T-helper 22 cell (primary cell): ENCODE measurements at places on chromosomes 3 and 15.

- DNase-seq: no peak
These were observed 77.1 kb upstream of the BCL6 start for GRCh38 chr3:187822402-187822801.

- DNase-seq: no peak
These were observed 37.2 kb downstream of the HMG20A start for GRCh38 chr15:77457905-77458265.

- DNase-seq: no peak
These were observed 104.8 kb upstream of the OSTN start for GRCh38 chr3:191094057-191094845.

DNA sequence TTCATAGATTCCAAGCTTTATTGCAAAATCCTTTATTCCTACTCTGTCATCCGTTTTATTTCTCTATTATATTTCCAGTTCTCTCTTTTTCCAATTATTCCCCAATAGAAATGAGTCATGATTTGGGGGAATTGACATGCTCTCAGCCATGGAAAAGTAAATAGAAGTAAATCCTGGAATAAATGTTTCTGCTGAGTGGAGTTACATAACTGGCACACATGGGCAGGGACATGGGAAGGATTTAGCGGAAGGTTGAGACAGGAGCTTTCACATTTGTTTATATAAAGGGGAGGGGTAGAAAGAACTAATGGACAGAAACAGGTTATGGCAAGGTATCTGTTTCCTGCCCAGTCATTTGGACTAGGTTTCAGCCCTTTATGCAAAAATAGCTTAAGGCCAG is 221.6 kb downstream of the PLOD2 start:
- DNase-seq: no peak

DNA sequence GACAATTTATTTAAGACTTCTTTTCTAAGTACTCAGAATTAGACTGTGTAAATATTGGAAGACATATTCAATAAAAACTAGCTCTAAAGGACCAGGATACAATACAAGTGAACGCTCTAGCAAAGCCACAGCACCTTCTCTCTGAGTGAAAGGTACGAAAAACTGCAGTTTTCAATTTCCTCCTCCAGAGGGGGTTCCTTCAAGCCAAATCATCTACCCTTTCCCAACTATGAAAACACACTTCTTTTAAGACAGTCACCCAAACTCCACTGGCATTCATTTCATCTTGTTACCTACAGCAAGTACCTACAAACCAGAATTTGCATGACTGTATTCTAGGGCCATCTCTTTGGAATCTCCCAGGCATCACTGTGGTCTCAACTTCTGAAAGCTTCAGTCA is 165.8 kb downstream of the ERC2 start:
- no peak for DNase-seq

DNA sequence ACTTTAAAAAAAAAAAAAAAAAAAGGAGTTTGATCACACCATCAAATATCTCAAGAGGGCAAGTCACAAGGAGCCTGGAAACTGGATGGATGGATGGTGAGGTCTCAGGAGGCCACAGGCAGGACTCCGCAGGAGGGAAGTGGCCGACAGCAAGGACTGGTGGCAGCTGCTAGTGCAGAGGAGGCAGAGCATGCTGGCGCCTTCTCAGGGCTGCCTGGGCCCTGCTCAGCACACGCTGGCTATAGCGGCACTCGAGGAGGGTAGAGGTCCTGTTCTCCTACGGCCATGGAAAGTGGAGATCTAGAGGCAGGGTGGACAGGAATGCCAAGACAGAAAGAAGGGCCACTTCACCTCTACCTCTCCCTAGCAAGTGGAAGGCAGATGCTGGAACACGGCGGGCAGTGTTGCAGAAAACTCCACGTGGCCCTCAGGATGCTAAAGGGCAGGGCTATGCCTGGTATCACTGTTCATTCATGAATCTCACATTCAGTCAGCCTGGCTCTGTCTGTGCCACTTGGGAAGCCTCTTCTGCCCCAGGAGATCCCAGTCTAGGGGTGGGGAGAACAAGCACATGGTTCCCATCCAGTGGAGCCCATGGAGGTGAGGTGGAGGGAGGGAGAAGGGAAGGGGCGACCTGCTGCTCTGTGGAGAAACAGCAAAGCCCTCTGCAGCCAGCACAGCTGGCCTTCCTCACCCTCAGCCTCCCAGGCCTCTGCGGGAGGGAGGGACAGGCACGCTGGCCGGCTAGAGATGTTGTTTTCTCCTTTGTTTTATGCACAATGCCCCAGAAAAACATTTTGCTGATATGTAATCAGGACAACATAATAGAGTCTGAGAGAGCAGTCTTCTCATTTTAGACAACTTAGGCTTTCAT is 71.0 kb downstream of the OXNAD1 start:
- no peak for DNase-seq

GRCh38 chr3:48194446-48195071 is 6.3 kb upstream of the CDC25A start:
- DNase-seq: no peak

- no peak for DNase-seq
These were observed 26.4 kb downstream of the ABHD17C start for GRCh38 chr15:80721476-80721875.

DNA sequence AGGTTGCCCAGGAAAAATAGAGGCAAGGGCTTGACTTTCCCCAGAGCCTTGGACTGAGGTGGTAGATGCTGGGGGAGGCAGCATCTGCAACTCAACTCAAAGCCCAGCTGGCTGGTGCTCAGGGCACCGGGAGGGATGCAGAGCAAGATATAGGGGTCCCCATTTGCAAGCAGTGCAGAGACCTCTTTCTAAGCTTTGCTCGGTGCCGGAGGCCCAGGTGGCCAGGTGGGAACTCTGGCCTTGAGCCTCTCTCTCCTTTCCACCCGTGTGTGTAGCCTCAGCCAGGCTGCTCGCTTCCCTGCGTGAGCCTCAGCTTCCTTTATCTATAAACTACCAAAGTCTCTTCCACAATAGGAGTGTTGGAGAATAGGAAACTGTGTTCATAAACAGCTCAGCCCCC is 36.5 kb downstream of the SLC6A6 start:
- no peak for DNase-seq

GRCh38 chr3:71003511-71003910 is 580.0 kb downstream of the FOXP1 start:
- no peak for DNase-seq

DNA sequence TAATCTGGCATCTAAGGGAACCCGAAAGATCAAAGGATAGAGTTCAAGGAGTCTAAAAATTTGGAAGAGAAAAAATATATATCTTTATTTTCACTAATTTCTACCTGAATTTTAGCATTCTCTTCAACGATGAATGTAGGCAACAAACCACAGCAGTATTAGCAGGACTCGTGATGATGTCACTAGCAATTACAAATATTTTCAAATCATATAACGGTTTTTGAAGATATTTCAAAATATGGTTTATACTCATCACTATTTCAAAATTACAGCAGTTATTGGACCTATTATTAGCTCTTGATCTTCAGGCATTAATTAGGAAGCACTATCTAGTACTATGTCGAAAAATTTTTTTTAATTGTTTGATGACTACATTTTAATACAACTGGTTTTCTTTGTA is 27.0 kb upstream of the ANKDD1A start:
- DNase-seq: no peak

DNA sequence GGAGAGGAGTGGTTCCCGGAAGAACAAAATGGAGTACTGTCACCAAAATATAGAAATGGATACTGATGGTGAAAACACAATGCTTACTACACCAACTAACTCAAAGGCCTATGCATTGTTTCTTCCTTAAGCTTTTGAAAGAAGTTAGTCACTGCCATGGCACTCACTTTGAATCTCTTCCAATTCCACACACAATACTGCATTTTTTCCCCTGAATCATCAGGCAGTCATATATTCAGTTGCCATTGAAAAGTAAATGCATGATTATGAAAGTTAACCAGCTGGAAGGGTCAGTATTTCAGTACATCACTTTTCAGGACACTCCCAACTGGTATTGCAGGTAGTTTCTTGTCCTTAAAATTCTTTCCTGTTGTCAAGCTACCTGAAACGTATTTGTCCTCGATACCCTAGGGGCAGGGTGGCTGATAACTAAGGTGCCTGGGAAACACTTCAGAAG is 9.0 kb upstream of the LRRFIP2 start:
- DNase-seq: no peak

DNA sequence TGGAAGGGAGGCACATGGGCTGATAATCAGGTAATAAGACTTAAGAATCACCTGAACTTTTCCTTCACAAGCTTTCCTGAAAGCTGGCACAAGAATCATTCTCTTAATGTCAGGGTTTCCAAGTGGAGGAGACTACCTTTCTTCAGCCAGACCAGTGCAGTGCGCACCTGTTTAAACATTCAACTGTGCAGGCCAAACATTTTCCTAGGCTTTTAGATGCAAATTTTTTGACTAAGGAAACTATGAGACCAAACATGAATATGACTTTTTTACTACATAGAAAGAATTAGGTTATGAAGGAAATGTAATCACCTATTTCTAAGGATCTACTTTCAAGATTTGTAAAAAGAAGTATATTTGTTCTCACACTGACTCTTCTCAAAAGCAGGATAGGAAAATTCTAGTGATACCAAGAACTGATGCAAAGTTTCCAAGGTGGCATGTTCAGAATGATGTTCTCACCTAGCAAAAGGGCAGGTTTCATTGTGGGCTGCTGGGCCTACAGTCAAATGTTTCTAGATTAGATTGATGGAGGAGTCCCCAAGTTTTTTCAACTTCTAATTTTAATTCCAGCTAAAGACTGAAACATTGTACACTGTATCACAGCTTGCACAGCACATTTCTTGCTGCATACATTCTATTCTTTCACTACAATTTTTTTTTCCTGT is 339.1 kb downstream of the TIGIT start:
- DNase-seq: no peak

- no peak for DNase-seq
These were observed 39.9 kb downstream of the RAB6B start for GRCh38 chr3:133855772-133856171.

GRCh38 chr15:92365084-92365483 is 28.6 kb upstream of the ST8SIA2 start:
- no peak for DNase-seq

GRCh38 chr3:127677541-127678314 is 5.0 kb downstream of the ABTB1 start:
- no peak for DNase-seq
